ENCODE measurements at places on chromosomes 13 and 19. TPM values are rescaled to one million over a fixed set of nuclear protein-coding genes. Genes with fewer than 3 reads are reported as not detected.

TTC9B gene
- not detected for polyA plus RNA-seq

PEG3 gene
- polyA plus RNA-seq, result not detected

ETV2 gene
- 0.61 TPM for polyA plus RNA-seq

MAST3 gene
- polyA plus RNA-seq, result 20.3 TPM

OR7D2 gene
- not detected for polyA plus RNA-seq

GADD45B gene
- 30.1 TPM for polyA plus RNA-seq

DNA sequence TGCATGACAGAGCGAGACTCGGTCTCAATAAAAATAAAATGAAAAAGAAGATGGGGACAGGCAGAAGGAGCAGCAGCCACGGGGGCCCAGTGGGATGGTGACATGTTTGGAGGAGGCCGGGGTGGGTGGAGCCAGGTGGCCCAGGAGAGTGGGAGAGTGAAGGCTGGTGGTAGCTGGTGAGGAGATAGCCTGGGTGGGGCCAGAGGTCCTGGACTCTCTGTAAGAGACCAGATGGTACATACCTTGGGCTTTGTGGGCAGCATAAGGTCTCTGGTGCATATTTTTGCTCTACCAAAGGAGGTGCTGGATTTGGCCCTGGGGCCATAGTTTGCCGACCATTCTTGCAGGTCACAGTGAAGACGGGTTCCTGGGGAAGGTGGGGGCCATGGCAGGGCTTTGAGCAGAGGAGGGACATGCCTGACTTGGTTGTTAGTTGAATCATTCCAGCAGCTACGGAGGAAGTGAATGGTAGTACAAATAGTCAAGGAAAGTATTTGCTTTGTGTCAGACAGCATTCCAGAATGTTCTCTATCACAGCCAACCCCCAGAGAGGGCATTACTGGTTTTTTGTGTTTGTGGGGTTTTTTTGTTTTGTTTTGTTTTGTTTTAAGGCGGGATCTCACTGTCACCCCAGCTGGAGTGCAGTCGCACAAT is 69.1 kb downstream of the ARHGEF18 start:
- DNase-seq, result no peak

DNA sequence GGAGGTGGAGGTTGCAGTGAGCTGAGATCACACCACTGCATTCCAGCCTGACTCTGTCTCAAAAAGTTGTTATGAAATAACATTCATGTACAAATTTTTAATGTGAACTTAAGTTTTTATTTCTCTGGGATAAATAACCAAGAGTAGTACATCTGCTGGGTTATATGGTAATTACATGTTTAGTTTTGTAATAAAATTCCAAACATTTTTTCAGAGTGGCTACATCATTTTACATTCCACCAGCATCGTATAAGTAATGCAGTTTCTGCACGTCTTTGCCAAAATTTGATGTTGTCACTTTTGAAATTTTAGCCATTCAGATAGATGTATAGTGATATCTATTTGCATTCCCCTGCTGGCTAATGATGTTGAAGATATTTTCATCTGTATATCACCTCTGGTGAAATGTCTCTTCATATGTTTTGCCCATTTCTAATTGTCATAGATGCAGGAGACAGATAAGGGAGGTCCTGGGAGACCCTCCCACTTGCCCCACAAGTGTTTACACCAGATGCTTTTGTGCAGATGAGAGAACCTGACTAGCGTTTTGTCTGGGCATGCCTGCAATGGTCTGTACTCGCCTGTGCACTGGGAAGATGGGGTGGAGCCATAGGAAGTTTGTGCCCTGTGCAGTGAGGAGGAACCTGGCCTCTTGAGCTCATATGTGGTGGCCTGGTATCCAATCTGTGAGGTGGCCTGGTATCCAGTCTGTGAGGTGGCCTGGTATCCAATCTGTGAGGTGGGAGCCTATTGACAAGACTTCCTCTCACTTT is 12.7 kb upstream of the KBTBD6 start:
- no peak for DNase-seq

DNA sequence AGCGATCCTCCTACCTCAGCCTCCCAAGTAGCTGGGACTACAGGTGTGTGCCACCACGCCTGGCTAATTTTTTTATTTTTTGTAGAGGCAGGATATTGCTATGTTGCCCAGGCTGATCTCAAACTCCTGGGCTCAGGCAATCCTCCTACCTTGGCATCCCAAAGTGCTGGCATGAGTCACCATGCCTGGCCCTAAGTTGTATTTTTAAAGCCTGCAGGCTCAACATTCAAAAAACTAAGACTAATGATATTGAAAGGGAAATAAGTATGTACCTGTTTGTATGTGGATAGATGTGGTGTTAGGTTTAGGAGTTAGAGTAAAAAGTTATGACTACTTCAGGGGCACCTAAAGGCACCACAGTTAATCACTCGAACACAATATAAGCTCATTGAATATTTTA is 5.4 kb upstream of the IPO5 start:
- no peak for DNase-seq

DNA sequence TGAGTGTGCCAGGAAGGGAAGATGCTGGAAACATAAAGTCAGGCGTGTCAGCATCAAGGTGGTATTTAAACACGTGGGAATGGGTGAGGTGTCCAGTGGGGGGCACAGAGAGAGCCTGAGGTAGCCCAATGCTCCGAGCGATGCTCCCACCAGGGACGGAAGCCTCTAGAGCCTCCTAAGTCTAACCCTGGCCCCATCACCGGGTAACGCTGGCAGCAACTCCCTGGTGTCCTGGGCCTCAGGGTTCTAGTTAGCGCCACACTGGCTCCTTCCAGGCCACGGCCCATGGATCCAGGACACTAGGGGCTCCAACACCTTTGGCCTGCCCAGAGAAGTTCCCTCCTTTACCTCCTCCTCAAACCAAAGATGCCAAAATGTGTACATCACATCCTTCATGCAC is 65.4 kb downstream of the EPS15L1 start:
- no peak for DNase-seq

DNA sequence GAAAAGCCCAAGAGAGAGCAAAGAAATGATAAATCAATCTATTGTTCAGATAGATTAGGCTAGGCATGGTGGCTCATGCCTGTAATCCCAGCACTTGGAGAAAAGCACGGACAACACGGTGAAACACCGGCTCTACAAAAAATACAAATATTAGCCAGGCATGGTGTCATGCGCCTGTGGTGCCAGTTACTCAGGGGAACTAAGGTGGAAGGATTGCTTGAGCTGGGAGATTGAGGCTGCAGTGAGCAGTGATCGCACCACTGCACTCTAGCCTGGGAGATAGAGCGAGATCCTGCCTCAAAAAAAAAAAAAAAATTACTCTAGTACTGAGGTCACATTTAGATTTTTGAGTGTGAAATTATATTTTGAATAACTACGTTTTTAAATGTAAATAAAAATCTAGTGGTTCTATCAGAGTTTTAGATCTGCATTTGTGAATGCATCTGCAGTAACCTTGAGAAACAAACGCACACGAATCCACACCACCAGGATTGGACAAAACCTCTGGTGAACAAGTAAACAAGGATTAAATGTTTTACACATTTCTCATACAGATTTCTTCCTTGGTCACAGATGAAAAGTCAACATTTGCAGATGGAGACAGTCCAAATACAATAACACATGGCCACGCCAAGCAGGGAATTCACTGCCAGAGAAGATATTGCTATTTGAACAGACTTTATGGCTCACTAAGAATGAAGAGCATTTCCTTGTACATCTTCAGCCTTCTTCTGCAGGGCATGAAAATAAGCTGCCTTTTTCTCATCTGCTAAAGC is 917.6 kb downstream of the PCDH9 start:
- no peak for DNase-seq

Data from naive thymus-derived CD4-positive, alpha-beta T cell (primary cell).